T follicular helper cell (primary cell): ENCODE measurements at places on chromosomes 5 and 9.

GRCh38 chr5:67061511-67061910, 135.1 kb downstream of the CD180 start:
- no peak for DNase-seq

DNA sequence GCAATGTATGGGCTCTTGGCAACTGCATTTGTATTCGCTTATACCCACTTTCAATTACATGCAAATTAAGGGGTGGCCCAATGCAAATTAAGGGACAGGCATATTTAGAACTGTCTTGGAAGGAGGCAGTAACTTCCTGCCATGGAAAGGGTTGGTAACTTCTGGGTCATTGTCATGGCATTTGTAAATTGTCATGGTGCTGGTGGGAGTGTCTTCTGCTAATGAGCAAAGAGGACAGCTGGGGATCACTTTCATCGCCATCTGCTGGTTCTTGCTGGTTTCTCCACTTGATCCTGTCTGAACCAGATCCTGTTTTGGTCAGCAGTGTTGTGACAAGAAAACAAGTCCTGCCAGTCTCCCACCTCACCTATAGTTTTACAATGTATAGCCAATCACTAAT, 23.3 kb upstream of the UGT3A2 start:
- DNase-seq = no peak

DNA sequence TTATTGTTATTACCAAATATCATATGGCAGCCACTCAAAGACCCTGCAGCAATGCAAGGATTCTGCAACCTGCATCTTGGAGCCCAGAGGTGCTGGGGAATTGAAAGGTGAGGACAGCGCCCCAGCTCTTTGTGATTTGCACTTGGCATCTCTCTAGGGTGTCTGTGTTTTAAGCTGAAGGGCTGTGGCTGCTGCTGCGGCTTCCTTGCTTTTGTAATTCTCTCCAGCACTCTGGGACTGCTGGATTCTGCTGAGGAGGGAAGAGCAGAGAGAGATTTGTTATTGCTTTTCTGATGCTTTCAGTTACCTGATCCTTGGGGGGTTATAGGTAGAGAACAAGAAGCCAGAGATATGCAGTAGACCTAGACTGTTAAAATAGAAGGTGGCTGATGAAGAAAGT, 562.4 kb downstream of the EBF1 start:
- DNase-seq = no peak

- no peak for DNase-seq
Measured at GRCh38 chr5:169389318-169389717, 88.4 kb upstream of the SLIT3 start.

- DNase-seq = no peak
Measured at GRCh38 chr9:78753039-78753438, 456.1 kb downstream of the PSAT1 start.

- no peak for DNase-seq
Measured at GRCh38 chr9:34179213-34180136, 632 bp downstream of the UBAP1 start.

DNA sequence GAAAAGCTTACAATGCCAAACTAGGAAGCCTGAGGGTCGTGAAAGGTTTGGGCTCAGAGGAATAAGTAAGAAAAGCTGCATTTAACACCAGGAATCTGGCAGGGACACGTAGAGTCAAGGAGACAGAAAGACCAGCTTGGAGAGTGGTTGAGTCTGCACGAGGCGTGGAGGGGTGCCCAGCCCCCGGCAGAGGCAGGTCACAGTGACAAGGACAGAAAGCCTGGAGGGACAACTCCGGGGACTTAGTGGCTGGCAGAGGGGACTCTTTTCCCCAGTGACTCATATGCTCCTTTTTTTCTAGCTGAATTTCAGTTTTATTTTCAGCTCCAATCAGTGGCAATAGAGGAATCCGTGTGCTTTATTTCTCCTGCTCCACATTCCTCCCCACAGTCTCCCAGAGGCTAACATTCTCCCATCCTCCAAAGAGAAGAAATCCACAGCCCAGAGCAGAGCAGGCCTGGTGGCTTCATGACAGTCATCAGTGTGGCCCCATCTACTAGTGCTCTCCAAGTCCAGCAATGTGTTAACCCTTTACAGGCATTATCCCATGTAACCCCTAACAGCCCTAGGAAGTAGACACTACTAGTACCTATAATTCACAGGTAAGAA, 80.7 kb downstream of the KCNIP1 start:
- no peak for DNase-seq

DNA sequence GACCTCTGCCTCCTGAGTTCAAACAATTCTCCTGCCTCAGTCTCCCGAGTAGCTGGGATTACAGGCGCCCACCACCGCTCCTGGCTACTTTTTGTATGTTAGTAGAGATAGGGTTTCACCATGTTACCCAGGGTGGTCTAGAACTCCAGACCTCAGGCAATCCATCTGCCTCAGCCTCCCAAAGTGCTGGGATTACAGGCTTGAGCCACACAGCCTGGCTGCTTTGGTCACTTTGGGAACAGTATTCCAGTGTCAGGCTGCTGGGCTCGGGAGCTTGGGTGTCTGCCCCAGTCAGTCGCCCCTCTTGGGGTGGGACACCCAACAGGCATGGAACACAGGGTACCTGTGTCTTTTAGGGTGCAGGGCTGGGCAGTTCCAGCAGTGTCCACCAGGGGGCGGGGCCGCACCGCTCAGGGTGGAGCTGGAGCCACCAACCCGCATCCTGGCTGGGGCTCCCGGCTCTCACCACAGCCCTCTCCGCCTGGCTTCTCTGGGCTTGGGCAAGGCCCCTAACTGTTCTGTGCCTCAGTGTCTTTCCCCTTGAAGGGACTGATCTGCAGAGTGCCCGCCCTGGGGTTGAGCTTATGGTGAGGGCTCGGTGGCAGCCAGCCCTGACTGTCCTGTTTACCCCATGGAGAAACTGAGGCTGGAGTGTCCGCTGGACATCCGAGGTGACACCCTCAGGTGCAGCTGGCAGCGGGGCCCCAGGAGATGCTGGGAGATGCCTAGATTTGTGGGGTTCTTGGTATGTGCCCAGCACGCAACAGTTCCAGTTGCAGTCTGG, 6.4 kb upstream of the RNU6ATAC start:
- no peak for DNase-seq

DNA sequence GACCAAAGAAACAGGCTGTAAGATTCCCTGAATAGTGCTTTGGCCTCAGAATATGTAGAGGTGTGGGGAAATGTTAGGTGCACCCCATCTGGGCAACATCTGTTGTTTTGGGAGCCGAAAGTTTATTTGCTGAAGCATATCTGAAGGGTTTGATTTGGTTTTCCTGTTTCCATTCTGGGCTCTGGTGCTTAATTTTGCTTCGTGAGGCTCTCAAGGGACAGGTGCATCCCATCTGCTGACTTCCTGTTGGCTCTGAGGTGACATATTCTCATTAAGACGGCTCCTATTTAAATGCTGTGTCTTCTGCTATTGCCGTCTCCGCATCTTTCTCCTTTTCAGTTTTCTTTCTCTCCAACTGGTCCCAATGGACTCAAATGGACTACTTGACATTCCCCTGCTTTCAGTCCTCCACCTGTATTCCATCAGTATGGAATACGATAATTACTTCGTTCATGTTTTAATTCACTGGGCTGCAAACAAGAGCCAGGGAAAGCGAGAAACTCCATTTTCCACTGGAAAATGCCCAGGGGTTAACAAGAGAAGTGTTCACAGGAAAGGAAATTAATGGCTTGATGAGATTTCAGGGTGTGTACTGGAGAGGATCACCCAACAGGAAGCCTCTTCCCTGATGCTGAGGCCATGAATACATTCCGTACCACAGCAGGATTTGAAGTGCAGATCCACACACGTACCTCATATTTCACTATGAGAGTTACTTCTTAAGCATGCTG, 104.0 kb downstream of the MTX3 start:
- DNase-seq = no peak

DNA sequence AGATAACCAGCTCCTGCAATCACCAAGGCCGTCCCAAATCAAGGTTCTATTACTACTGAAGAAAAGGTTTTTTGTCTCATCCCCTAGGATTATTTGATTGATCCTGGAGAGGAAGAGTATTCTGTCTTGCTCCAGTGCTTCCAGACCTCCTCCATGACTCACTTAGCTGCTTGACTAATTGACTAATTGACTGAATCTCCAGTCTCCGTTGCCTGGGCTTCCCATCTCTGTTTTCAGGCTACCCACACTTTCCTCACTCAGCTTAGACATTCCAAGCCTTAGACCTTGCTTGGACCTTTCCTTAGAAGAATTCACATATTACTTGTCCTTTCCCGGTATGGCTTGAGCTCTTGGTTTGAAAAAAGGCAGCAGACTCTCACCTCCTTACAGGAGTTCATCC, 60.6 kb downstream of the FRMD3 start:
- no peak for DNase-seq

DNA sequence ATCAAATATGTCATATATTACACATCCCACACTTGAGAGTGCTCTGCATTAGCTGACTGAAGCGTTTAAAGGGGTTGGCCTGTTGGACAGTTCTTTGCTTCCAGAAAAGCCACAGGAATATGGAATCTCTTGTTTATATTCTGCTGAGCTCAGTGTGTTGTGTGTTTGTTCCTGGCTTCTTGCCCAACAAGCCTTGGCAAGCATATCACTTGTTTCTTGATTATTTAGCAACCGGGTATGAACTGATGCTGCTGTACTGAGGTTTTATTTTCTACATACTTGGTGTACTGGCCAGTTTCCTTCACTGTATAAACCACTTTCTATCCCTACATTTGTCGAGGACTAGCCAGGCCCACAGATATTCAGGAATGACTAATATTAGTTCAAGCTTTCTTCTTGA, 378.9 kb downstream of the KCTD16 start:
- DNase-seq = no peak

DNA sequence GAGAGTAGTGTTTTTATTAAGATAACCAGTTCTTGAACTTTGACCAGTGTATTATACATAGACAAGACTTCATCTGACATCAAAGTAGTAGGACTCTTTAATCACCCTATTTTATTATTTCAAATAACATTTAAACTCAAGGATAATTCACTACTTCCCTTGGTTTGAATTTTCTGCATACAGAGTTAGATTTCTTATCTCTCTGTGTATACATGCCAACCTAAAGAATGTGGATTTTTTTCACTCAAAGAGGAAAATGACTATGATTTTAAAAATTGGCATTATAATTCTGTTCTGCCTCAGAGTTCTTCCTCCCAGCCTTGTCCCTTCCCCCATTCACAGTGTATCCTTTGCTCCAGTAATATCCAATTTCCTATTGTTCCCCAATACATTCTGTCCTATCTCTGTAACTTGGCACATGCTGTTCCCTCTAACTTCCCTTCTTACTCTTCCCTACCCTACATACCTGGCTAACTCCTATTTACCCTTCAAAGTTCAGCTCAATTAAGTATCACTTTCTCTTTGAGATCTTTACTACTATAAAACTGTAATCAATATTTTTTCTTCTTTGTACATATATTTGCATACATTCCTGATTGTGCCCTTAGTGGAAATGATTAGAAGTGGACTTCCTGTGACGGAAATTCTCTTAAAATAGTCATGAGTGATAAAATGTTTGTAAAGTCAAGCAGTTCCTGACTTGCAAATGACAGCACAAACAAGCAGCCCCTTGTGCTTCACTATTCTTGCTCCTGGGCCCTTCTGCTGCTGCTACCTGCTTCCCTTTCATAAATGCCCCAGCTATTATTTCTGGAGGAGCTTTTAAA, 38.1 kb upstream of the DENND4C start:
- no peak for DNase-seq

DNA sequence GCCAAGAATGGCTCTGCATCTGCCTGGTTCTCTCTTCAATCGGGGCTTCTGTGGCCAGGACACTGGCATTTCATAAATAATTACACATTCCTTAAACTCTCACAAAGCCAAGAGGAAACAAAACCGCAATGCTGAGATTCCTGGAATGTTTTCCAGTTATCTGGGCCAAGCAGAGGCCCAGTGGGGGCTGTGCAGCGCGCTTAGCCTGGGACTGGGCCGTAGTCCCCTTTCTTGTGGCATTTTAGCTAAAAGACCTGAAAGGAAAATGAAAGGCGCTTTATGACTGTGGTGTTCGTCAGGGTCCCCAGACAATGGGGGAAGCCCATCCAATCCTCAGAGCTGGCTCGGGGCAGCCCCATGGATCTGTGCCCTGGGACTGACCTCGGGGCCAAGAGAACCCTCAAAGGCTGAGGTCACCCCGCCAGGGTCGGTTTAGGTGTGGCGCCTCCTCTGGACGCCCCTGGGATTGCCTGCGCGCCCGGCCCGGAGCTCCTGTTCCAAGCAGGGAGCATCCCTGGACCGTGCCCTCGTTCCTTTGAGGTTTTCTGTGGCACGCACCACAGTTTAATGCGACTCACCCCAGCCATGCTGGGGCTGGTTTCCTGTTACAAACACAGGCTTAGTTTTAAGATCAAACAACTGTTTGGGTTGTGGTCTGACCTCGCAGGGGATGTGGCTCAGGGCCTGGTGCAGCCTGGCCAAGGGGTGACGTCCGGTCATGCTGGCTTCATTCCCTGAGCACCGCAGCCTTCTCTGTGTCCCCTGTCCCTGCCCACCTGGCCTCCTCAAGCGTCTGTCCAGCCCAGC, 51.5 kb upstream of the NKD2 start:
- no peak for DNase-seq

DNA sequence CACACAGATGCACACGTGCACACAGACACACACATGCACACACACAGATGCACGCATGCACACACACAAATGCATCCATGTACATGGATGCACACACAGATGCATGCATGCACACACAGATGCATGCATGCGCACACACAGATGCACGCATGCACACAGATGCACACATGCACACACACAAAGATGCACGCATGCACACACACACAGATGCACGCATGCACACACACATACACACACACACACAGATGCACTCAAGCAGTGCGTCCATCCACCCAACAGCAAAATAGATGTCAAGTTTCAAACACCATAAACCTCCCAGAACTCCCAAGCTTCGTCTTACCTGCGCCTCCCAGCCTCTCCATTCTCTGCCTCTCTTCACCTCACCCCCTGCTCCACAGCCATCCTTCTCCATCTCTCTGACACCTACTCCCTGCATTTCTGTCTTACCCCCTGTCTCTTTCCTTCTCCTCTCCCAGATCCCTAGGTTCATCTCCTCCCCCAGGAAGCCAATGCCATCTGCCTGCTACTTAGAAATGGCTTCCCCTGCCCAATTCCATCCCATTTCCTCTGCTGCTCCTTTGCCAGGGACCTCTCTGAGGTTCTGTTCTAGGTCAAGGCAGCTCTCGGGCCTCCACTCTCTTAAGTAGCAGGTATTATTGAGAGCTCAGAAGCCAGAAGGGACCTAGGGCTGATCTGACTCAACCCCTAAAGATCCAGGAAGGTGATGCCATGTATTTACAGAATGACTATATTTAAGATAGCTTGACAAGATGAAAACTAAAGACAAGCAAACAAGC, 297.2 kb downstream of the MED10 start:
- no peak for DNase-seq
